ENCODE measurements at places on chromosomes 3 and 15. TPM values are rescaled to one million over a fixed set of nuclear protein-coding genes. Genes with fewer than 3 reads are reported as not detected.

GRCh38 chr15:95557226-95558046 lies 773.1 kb upstream of the NR2F2 start:
- DNase-seq: peak; percentile 53

C3orf62 gene
- total RNA-seq: 4.7 TPM

DNA sequence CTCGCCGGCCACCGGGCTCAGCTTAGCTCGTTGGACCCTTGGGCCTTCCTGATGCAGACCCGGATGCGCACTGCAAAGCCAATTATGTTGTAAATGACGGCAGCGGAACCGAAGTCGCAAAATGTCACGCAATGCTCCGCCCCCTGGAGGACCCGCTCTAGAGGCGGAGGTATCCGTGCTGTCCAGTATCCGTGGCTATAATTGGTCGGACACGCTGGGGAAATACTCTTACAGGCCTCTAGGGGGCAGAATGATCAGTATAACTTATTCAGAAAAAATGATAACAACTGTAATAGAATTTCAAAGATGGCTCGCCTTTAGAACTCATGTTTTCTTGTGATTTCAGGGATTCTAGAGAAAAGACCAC lies at the start of gene PRR23B:
Gene PRR23B, minus strand, starts transcription at position 59 of the 367 bp plus-strand sequence. CDS start 265 bp downstream, outside the sequence.
- DNase-seq: no peak

GRCh38 chr15:65328506-65329287 lies 24.2 kb downstream of the RNU5B-1 start:
- no peak for DNase-seq

GRCh38 chr3:60660026-60660425 lies 591.2 kb downstream of the FHIT start:
- no peak for DNase-seq

DNA sequence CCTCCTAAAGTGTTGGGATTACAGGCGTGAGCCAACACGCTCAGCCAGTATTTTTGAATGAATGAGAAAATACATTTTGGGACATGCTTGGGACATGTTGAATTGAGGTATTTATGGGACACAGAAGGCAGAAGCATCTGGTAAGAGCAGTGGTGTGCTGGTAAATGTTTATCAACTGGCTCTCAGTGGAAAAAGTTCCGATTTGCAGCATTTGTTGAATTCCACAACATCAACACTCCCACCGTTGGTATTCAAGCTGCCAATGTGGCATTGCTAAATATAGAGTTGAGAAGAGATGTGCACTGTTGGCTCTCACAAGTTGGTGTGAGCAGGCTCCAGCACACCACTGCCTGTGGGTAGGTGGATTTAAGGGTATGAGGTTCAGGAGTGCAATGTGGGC lies 35.8 kb upstream of the LRRFIP2 start:
- no peak for DNase-seq

GOLGA6L7 gene
- total RNA-seq: not detected

GRCh38 chr15:86014016-86014415 lies 65.7 kb upstream of the AGBL1 start:
- no peak for DNase-seq

- DNase-seq: no peak
These were observed 520.3 kb upstream of the EPHA6 start for GRCh38 chr3:96294143-96294542.

FANCD2OS gene
- total RNA-seq: not detected

CATSPER2 gene
- total RNA-seq: 6.5 TPM

C2CD4A gene
- total RNA-seq: 5.3 TPM

DNA sequence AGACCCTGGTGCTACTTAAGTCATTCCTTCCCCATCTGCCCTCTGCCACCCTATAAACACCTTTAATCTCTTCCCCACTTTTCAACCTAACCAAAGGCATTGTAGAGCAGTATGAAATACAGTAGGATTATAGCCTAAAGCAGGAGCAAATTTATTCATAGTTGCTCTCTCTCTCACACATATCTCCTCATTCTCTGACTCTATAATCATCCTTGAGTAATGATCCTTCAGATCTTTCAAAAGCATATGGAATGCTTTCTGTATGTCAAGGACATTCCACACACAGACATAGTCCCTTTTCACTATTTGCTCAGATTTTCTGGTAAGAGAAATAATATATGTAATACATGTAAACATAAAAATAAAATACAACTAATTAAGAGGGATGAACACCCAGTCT lies 54.1 kb downstream of the TRPC1 start:
- no peak for DNase-seq

GRCh38 chr15:100109486-100110035 lies 232.2 kb downstream of the ADAMTS17 start:
- no peak for DNase-seq

DNA sequence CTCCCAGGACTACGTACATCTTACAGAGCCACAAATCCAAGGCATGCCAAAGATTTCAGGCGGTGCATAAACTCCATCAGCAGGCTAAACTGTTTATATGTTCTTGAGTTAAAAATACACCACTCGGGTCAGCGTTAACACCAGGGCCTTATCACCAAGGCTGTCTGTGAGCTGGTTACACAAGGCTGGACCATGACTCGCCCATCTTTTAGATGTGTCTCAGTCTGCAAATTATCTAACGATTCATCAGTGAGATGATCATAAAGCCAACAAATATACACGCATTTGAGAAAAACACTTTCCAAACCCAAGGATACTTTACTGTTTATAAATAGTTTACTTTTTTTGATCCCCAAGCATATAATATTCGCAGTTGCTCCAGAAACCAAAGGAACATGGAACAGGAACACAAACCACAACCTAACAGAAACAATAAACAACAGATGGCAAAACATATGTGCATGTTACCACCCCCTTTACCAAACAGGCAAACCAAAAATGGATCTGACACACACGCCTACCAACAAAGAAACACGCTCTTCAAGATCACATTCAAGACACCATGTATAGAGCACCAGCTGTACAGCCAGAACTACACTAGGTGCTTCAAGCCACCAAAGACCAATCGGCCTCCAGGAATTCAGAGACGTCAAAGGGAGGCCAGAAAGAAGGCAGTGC lies 15.4 kb downstream of the LRIG1 start:
- DNase-seq: no peak

- DNase-seq: no peak
These were observed 1.6 kb downstream of the SPATA16 start for GRCh38 chr3:173139420-173139819.

- no peak for DNase-seq
These were observed 62.3 kb upstream of the SNRPA1 start for GRCh38 chr15:101357333-101357732.

RBPMS2 gene
- total RNA-seq: 8.2 TPM

DNA sequence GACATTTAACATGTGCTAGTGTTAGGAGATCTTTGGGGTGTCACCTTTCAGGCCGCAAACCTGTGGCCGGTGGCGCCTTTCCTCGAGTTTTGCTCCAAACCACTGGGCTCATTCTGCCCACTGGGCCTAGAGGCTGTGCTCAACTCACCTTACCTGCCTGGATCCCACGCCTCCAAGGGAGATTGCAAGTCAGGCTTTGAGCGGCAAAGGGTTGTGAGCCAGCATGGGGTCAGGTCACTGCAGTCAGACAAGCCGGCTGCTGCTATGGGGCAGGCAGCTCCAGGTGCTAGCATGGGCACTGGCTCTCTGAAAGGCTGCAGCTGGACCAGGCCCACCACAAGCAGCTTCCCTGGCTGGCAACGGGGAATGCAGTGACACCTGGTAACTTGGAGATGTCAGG lies 265.5 kb downstream of the ZBBX start:
- no peak for DNase-seq

DNA sequence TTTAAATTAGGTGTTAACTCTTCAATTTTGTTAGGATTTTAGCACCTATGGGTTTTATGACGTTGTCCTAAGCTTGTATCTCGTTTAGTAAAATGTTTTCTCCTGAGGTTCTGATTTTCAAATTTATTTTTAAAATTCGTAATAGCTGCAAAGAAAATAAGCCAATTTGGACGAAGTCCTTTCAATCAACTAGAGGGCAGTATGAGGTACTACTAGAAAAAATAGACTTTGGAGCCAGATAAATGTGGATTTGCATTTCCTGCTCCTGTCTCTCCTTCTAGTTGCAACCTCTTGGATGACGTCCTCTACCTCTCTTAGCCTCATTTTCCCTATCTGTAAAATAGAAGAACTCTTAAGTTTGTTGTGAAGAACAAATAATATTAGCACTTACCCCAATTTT lies 81.1 kb downstream of the SLTM start:
- no peak for DNase-seq

DNAJA4 gene
- total RNA-seq: 31.1 TPM

- no peak for DNase-seq
These were observed 135.6 kb downstream of the RBMS3 start for GRCh38 chr3:29416514-29416913.

GRCh38 chr3:34584971-34585370 lies 786.5 kb downstream of the PDCD6IP start:
- DNase-seq: no peak

CCR4 gene
- 2.3 TPM for total RNA-seq

GRCh38 chr3:175428466-175428865 lies 569.3 kb downstream of the NAALADL2 start:
- no peak for DNase-seq

DNA sequence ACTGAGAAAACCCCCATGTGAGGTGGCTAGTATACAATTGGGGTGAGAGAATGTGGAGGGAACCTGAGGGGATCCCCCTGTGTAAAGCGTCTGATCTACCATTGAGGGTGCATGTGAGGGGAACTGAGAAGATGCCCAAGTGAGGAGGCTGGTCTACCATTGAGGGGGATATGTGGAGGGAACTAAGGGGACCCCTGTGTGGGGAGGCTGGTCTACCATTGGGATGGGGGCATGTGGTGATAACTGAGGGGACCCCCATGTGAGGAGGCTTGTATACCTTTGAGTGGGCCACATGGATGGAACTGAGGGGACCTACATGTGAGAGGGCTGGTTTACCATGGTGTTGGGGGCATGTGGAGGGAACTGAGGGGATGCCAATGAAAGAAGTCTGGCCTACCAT lies 160.8 kb downstream of the FBLN2 start:
- peak; percentile 7 for DNase-seq

- DNase-seq: no peak
These were observed 86.7 kb downstream of the IQSEC1 start for GRCh38 chr3:12986521-12986920.

NISCH gene
- total RNA-seq: 98.7 TPM

DNA sequence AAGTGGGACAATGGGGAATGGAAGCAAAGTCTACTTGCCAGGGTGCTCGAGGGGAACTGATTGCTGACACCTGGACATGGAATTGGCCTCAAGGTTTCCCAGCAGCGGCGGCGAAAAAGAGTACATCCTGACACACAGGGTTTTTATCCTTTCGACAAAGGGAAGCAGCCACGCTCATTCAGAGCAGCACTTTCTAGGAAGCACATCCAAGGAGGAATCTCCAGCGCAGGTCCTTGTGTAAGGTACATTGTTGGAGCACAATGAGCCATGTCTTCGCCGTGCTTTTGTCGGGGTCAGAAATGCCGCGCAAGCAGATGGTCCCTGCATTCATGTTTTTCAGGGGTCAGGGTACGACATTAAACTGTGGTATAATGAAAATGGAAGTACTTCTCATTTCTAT lies 16.8 kb downstream of the CACNA1D start:
- no peak for DNase-seq

- DNase-seq: no peak
These were observed 41.0 kb downstream of the MCTP2 start for GRCh38 chr15:94272251-94272898.

GLDN gene
- 4.0 TPM for total RNA-seq
